ENCODE measurements at places on chromosomes 3 and 15. TPM values are rescaled to one million over a fixed set of nuclear protein-coding genes. Genes with fewer than 3 reads are reported as not detected.

DNA sequence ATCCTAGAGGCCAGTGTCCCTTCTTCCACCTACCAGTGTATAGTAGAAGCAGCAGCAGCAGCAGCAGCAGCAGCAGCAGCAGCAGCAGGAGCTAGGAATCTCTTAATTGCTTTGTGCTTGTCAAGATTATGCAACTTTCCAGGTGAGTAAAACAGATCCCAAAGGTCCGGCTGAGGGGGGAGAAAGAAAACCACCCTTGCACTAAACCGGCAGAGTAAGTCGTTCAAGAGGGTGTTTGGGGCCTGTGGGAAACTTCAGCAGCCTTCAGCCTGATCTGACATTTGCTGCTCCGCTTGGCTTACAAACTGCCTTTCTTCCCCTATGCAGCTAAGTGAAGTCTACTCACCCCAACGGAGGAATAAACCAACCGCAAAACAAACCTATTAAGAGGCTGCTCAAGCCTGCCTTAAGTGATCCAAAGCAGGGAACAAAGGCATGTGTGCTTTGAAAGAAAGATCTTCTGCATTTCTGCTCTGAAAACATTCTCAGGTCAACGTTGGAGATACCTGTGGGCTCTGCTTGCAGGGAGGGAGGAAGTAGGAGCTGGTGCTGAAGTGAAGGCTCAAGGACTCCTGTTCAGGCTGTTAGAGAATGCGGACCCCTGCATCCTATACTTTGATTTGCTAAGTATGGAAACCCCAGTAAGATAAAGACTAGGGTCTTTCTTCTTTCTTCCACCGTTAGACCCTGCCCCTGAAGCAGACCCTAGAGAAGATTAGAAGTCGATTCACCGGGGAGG, 35.7 kb upstream of the DLG1 start:
- no peak for DNase-seq
- H3K27ac ChIP-seq: no peak overlapping the region
- no peaks in the 10 kb centered on the region for H3K36me3 ChIP-seq
- no peaks in the 10 kb centered on the region for H3K27me3 ChIP-seq
- no peak overlapping the region for H3K4me3 ChIP-seq
- no peaks in the 10 kb centered on the region for H3K4me1 ChIP-seq

DNA sequence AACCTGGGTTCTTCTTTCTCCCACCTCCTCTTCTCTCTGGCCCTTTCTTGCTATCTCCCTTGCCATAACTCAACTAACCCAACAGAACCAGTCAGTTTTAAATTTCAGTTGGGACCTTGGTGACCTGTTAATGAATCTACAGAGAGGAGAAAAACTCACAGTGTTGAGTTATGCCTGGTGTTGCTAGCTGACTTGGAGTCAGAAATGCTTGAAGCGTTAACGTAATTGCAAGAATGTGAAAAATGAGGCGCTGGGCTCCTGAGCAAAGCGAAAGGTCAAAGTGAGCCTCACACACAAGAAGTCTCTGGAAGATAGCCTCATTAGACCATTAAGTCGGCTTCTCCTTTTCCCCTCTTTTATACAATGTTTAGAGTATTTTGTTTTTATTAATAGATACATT, 18.4 kb downstream of the MEIS2 start:
- H3K27ac ChIP-seq: no peak overlapping the region
- DNase-seq: no peak
- peaks cover 38% of the 10 kb centered on the region for H3K4me1 ChIP-seq

GRCh38 chr15:66999046-66999968, 66.1 kb upstream of the SMAD3 start:
- DNase-seq: no peak
- no peak overlapping the region for H3K4me3 ChIP-seq
- no peak overlapping the region for H3K27ac ChIP-seq
- H3K4me1 ChIP-seq: no peaks in the 10 kb centered on the region
- no peaks in the 10 kb centered on the region for H3K36me3 ChIP-seq

DNA sequence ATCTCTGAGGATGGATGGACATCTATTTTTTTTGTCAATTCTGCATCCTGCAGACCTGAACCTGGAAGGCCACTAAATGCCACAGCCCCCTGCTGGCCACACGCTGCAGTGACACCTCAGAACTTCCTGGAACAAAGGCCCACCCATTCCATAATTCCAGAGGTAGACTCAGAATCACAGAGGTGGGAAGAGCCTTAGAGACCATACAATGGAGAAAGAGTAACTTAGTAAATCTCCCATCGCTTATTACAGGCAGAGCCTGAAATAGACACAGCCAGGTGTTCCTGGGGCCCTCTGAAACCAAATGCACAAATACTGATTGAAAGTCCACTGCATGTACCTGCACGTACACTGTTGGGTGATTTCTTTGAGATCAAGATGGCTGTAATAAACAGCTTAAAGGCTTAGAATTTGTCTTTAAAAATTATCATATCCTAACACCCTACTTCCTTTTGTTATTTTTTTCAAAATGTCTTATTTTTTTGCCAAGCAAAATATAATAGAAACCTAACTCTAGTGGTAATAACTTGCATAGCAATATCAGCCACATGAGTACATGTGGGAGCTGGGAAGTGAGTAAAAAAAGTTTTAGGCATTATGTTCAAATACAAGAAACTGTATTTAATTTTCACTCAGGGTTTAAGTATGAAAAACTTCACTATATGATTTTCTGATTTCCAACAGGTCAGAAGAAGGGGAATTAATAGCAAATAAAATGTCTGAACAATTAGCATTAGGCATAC, 62.7 kb downstream of the EOMES start:
- no peaks in the 10 kb centered on the region for H3K36me3 ChIP-seq
- no peaks in the 10 kb centered on the region for H3K27me3 ChIP-seq
- peak; percentile 69 for DNase-seq
- H3K4me3 ChIP-seq: no peak overlapping the region
- no peaks in the 10 kb centered on the region for H3K4me1 ChIP-seq
- H3K27ac ChIP-seq: no peak overlapping the region

DNA sequence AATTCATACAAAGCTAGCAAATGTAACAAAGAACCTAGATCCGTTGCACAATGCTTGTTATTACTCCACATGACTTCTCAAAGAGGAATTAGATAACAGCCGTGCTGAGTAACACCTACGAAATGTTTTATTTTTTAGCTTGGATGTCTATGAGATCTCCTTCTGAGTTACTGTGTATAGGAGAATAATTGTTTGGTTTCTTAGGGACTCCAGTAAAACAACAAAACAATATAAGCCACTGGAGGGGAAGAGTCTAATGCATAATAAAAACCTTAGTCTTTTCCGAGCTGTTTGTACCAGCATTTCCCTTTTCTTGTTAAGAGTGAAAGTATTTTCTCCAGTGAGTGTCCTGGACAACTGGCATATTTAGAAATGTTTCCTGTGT, 15.6 kb downstream of the SNAP23 start:
- no peak overlapping the region for H3K4me3 ChIP-seq
- DNase-seq: no peak
- H3K36me3 ChIP-seq: no peaks in the 10 kb centered on the region
- peaks cover 37% of the 10 kb centered on the region for H3K4me1 ChIP-seq
- no peaks in the 10 kb centered on the region for H3K27me3 ChIP-seq
- H3K27ac ChIP-seq: peak overlapping the region; percentile 46

- H3K4me3 ChIP-seq: no peak overlapping the region
- no peaks in the 10 kb centered on the region for H3K4me1 ChIP-seq
- H3K36me3 ChIP-seq: no peaks in the 10 kb centered on the region
- no peaks in the 10 kb centered on the region for H3K27me3 ChIP-seq
Observed at GRCh38 chr15:73383310-73384189, 14.8 kb upstream of the HCN4 start.

DNA sequence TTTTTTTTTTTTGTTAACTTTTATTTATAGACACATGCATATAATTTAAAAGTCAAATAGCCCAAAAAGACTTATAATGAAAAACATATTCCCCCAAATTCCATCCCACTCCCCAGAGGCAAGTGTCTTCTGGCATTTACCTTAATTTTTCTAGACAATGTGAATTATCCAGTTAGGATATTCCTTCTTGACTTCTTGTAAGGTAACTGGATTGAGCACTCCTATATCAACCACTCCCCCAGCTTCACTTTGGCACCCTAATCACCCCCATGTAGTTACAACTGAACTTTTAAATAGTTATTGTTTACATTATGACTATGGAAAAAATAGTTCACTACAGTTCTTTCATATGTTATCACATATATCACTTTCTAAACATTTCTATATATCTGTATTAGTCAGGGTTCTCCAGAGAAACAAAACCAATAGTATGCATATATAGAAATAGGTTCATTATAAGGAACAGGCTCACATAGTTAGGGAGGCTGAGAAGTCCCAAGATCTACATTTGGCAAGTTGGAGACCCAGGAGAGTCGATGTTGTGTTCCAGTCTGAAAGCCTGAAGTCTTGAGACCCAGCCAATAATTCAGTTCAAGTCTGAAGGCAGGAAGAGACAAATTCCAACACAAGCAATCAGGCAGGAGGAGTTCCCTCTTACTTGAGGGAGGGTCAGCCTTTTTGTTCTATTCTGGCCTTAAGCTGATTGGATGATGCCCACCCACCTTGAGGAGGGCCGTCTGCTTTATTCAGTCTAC, 175.8 kb downstream of the THSD4 start:
- no peaks in the 10 kb centered on the region for H3K4me1 ChIP-seq
- H3K36me3 ChIP-seq: no peaks in the 10 kb centered on the region
- H3K4me3 ChIP-seq: no peak overlapping the region
- no peaks in the 10 kb centered on the region for H3K27me3 ChIP-seq
- no peak overlapping the region for H3K27ac ChIP-seq
- DNase-seq: no peak

- no peak for DNase-seq
- no peak overlapping the region for H3K27ac ChIP-seq
- no peaks in the 10 kb centered on the region for H3K36me3 ChIP-seq
- H3K4me3 ChIP-seq: no peak overlapping the region
Observed at GRCh38 chr15:70767667-70768066, 4.3 kb upstream of the UACA start.

DNA sequence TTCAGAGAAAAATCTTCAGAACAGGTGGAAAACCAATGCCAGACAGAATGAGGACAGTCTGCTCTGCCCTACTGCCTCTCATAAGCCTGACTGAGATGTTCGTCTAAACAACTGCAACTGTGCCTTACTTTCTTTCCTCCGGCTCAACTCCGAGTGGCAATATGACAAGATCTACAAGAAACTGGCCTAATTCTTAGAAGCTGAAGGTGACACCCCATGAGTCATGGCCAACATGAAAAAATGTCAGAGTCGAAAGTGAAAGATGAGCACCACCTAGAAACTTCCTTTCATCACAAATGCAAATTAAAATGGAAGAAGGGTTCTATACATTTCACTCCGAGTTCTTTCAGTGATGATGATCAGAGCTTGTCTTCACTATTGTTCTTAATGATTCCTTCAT, 12.9 kb downstream of the PCYT1A start:
- no peak overlapping the region for H3K27ac ChIP-seq
- H3K4me1 ChIP-seq: peaks cover 16% of the 10 kb centered on the region
- H3K4me3 ChIP-seq: no peak overlapping the region

DNA sequence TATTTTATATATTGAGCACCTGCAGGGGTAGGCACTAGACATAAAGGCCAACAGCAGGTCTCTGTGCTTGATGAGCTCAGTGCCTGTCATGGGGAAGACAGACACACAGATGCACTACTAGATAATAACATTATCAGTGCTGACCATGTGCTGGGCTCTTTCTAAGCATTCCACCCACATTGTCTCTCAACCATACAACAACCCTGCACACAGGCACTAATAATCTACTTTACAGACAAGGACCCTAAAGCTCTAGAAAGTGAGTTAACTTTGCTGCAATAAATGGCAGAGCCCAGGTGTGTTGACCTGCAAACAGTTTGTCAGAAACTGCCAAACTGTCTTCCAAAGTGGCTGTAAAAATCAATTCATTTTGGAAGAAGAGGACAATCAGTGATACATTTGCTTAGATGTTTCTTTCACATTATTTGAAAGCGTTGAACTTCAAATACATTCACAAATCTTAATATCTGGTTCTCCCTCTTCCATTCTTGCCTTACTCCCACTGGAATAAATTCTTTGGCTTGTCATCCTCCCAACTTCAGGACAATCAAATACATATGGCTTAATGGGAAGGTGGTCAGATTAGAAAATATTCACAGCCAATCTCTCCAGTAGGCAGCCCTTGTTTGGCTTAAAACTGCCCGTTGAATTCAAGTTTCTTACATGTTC, 11.0 kb upstream of the PP2D1 start:
- no peak for DNase-seq
- no peaks in the 10 kb centered on the region for H3K27me3 ChIP-seq
- no peak overlapping the region for H3K4me3 ChIP-seq
- H3K36me3 ChIP-seq: no peaks in the 10 kb centered on the region

DNA sequence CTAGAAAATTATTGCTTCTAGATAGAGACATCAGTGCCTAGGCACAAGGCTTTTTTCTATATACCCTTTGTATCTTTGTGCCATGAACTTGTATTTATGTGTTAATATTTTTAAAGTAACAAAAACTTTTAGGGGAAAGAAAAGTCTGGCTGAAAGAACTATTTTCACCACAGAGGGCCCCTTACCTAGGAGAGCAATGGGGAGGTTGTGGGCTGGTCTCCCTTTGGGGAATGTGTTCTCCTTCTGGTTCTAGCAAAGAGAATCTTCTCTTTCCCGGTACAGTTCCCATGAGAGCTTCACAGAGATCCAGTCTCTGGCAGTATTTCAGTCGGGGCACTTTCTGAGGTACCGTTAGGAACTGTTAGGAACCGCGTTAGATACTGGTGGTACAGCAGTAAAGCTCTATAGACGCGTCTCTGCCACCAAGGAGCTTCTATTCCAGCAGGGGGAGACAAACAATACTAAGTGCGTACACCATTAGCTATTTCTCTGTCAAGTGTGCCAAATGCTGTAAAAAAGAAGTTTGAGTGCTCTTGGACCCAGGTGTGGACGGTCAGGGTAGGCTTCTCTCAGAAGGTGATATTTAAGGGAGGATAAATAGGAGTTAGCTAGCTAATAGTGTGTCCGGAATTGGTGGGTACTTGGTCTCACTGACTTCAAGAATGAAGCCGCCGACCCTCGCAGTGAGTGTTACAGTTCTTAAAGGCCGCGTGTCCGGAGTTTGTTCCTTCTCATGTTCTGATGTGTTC, 4.6 kb upstream of the EPB42 start:
- no peak overlapping the region for H3K27ac ChIP-seq
- no peak overlapping the region for H3K4me3 ChIP-seq
- peak; percentile 45 for DNase-seq
- H3K27me3 ChIP-seq: no peaks in the 10 kb centered on the region

GRCh38 chr3:88412346-88412745, 262.6 kb downstream of the C3orf38 start:
- H3K36me3 ChIP-seq: no peaks in the 10 kb centered on the region
- H3K4me3 ChIP-seq: no peak overlapping the region
- no peaks in the 10 kb centered on the region for H3K4me1 ChIP-seq
- DNase-seq: no peak
- no peaks in the 10 kb centered on the region for H3K27me3 ChIP-seq

GRCh38 chr3:122349171-122349570, 24.1 kb downstream of the CSTA start:
- H3K27me3 ChIP-seq: no peaks in the 10 kb centered on the region
- DNase-seq: no peak
- no peak overlapping the region for H3K27ac ChIP-seq
- H3K36me3 ChIP-seq: no peaks in the 10 kb centered on the region

GRCh38 chr3:12489832-12490231, 5.6 kb downstream of the TSEN2 start:
- peaks cover 10% of the 10 kb centered on the region for H3K4me1 ChIP-seq
- no peak overlapping the region for H3K4me3 ChIP-seq
- no peak for DNase-seq
- no peaks in the 10 kb centered on the region for H3K36me3 ChIP-seq

GRCh38 chr15:71781965-71782265, 28.4 kb upstream of the NR2E3 start:
- no peak overlapping the region for H3K4me3 ChIP-seq
- no peaks in the 10 kb centered on the region for H3K36me3 ChIP-seq
- H3K27me3 ChIP-seq: no peaks in the 10 kb centered on the region

Gene B3GALNT1
- total RNA-seq: 14.2 TPM

Gene ST6GAL1
- 58.8 TPM for total RNA-seq

Gene TUSC7
- not detected for total RNA-seq

Gene IQCF5
- not detected for total RNA-seq

Gene CPA3
- 0.78 TPM for total RNA-seq

Gene ARGFX
- total RNA-seq: not detected

Gene TMC3
- total RNA-seq: not detected
